Activated CD4-positive, alpha-beta T cell treated with anti-CD3 and anti-CD28 coated beads, Interleukin-2, amount 10 ng/mL, durations not matched to agents 24 days and 14 days (primary cell): ENCODE measurements at places on chromosomes 5 and 9. TPM values are rescaled to one million over a fixed set of nuclear protein-coding genes. Genes with fewer than 3 reads are reported as not detected.

The MARCHF6 gene
- total RNA-seq = 106 and 113 TPM in 2 replicates

DNA sequence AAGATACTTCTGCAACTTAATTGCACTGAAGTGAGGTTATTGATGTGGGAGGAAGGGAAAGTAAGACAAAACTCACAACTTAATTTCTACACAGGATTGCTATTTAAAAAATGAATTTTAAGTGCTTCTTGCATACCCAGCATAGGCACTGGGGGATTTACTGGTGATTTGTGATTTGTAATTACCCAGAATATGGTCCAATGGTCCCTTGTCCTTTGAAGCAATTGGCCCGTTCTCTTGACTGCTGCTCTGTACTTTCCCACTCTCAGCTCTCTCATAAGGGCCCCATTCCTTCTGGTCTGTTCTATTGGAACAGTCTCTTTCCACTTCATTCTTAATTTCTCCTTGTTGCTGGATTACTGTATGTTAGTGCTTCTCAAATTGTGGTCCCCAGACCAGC is 75.4 kb upstream of the SPATA31D4 start:
- no peak for DNase-seq

DNA sequence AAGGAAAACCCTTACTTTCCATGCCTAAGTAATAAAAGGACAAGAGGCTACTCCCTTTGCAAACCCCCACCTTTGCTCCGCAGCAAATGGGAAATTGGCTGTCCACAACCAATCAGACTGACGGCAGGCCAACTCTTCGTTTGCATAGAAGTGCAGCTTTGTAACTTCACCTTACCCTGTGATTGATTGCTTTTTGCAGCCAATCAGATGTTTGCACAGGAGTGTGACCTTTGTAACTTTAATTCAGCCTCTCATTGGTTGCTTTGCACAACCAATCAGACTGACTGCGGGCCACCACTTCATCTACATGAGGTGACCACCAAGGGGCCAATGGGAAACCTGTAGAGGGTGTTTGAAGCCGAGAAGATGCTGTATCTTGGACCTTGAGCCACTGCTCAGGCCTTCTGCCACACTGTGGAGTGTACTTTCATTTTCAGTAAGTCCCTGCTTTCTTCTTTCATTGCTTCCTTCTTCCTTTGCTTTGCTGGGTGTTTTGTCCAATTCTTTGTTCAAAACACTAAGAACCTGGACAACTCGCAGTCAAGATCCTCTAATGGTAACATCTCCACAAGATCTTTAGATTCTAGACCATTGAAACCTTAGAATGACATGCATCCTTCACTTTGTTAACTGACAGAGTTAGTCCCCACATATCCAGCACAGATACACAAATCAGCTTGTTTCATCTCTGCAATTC is 51.3 kb upstream of the FREM1 start:
- DNase-seq = peak; percentile 61

- no peak for DNase-seq
Observed at GRCh38 chr9:128384801-128385495, 13.8 kb downstream of the URM1 start.
